Skin of body (tissue), 3 donors: ENCODE measurements at places on chromosomes 4 and X. TPM values are rescaled to one million over a fixed set of nuclear protein-coding genes. Genes with fewer than 3 reads are reported as not detected.

The VSIG1 gene
- 0.20 TPM for total RNA-seq

The KIF4A gene
- 5.8 TPM for total RNA-seq

The GIMD1 gene
- total RNA-seq, result not detected

The IL1RAPL1 gene
- total RNA-seq, result 3.3 TPM

The ENOX2 gene
- 8.4 TPM for total RNA-seq

The SHROOM2 gene
- total RNA-seq, result 3.1 TPM

The CTAG1A gene
- total RNA-seq, result not detected

The CYLC1 gene
- total RNA-seq, result not detected

The VCX3B gene
- total RNA-seq, result not detected

The PNMA5 gene
- not detected for total RNA-seq

The COL4A5 gene
- 76.4 TPM for total RNA-seq

The RGN gene
- 3.7 TPM for total RNA-seq

The DCAF8L2 gene
- total RNA-seq, result not detected
